ENCODE measurements at places on chromosomes 11 and 22.

- DNase-seq = no peak
Measured at GRCh38 chr11:106326087-106326486, 248.6 kb downstream of the AASDHPPT start.

DNA sequence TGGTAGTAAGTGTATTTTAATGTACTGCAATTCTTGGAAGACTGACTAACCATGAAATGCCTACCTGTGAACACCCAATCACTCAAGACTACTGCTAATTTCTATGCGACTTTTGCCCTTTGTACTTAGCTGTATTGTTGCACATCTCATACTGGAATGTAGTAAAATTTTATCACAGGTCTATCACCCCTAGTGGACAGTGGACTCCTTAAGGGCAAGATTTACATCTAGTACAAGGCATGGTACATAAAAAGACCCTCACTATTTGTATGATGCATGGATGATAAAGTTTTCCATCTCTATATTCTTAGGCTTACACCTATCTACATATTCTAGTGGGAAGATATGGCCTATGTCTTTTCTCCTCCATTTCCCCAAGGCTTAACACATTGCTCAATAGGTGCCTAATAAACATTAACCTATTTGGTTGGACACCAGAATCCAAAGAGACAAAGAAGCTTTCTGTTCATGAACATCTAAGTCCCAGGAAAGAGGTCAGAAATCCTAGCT, 26.1 kb downstream of the SERGEF start:
- no peak for DNase-seq

DNA sequence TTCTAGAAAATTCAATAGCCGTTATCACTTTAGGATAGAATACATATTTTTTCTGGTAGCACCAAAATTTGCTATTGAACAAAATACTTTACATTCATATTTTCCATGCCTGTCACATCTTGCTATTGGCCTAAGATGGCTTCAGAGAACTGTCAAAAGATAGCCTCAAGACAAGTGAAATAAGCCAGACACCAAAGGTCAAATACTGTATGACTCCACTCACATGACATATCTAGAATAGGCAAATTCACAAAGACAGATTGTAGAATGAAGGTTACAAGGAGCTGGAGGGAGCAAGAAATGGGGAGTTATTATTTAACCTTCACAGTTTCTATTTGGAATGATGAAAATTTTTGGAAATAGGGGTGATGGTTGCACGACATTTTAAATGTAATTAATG, 223.7 kb upstream of the ZC3H12C start:
- no peak for DNase-seq

GRCh38 chr22:17754233-17754925, 19.9 kb downstream of the BID start:
- no peak for DNase-seq

- no peak for DNase-seq
Measured at GRCh38 chr11:8231979-8232378, 31.7 kb downstream of the LMO1 start.

DNA sequence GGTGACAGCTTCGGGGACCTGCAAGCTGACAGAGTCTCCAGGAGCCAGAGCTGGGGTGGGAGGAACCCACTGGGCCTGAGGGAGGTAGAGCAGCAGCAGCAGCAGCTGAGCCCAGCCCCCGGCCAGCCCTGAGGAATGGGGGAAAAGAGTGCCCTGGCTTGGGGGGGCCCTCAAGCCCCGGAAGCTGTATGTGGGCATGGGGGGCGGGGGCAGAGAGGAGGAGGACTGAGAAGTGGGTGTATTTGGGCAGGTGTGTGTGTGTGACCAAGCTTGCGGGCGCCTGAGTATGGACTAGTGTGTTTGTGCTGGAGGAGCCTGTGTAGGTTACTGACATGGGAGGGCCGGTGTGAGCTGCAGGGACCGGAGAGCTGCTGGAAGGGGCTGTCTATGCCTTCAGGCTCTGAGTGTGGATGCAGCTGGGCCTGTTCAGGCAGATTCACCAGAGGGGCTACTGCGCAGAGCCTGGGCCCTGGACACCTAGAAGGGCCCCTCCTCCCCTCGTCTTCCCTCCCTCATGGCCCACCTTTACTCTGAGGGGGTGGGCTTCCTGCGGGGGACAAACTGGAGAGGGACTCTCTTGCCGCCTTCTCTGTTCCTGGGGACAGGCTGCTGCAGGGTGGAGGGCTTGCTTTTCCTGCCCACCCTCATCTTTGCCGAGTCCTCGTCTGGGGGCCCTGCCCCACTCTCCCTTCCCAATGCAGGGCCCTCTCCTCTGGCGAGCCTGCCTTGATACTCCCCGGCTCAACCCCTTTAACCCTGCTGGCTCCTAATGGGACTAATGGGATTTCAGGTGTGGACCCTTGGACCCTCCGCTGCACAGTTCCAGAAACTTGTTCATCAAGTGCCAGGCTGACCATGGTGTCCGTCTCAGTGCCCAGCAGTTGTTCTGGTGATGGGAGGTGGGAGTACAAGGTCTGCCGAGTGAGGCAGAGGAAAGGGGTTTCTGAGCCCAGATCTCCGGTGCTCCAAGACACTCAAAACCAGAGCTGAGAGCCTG, 28.2 kb downstream of the ST3GAL4 start:
- no peak for DNase-seq

GRCh38 chr22:17982572-17983141, 41.7 kb downstream of the MICAL3 start:
- DNase-seq = no peak

- DNase-seq = no peak
Measured at GRCh38 chr22:41290262-41291221, 4.6 kb upstream of the RANGAP1 start.

DNA sequence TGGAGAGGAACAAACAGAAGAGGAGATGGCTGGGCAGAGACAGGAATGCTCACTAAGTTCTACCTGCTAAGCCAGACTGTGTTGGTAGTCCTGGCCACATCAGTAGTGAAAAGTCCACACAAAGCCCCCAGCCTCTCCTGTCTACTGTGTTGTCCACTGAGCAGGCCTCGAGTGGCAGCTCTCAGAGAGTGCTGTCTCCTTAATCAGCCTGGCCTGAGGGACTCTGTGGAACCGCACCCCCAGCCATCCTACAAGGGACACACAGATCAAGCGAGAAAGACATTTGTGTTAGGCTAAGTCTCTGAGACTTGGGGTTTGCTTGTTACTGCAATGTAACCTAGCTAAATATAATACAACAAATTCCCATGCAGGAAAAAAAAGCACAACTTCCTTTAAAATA, 71.0 kb downstream of the PACSIN2 start:
- DNase-seq = no peak

- DNase-seq = no peak
Measured at GRCh38 chr11:118881228-118881627, 2.5 kb upstream of the CXCR5 start.

GRCh38 chr22:36432592-36433317, 45.0 kb upstream of the MYH9 start:
- DNase-seq = no peak

DNA sequence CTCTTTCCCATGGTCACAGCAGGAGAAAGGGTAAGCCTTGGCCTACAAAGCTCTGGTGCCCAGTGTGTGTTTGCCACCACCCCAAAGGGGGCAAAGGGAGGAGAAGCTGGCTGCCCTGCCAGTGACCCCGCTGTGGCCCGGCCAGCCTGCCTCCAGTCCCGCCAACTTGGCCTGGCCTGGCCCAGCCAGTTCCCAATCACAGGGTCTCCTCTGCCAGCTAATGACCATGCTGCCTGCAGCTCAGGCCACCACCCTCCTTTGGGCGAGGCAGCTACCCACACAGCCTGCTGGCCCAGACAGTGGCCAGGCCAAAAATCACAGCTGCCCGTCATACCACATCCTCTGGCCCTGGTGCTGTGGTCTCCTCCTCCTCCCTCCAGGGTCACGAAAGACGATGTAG, 5.1 kb downstream of the GDPD5 start:
- DNase-seq = no peak

DNA sequence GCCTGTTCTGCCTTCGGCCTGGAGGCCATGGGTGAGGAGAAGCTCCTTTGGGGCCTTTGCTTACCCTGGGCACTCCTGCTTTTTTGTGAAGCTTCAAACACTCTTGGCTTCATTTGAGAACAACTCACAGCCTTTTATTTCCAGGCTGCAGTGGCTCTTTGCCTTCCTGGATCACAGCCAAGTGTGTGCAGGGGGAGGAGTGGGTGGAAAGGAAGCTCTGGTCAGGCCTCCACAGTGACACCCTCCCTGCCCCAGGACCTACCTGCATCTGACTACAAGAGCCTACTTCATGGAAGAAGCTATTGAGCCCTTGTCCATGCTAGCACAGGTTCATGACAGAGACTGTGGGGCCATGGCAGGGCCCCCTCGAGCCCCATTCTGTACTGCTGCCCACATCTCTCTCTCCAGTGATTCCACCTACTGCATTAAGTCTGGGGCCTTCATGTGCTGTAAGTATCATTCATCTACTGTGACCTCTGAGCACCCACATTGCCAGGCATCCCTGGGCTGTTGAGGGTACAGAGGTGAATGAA, 52.3 kb downstream of the GAB4 start:
- no peak for DNase-seq

GRCh38 chr11:100397401-100397800, 289.7 kb upstream of the ARHGAP42 start:
- no peak for DNase-seq
